ENCODE measurements at places on chromosomes 4 and X. TPM values are rescaled to one million over a fixed set of nuclear protein-coding genes. Genes with fewer than 3 reads are reported as not detected.

Gene TRAM1L1
- total RNA-seq = 0.35 TPM

DNA sequence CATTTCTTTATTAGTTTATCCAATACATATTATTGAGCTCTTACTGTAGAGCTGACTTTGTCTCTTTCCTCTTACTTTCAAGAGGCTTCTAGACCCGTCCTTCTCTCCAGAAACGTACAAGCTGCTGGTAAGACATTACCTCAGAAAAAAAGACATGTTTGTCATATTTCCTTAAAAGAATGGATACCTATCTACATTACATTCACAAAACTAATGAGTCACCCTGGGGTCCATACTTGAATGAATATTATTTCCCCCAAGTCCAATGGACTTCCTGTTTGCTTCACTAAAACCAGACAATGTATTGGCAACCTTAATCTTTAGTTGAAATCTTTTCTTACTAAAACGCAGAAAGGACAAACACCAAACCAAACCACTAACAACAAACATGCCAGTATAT lies 176.5 kb upstream of the CLNK start:
- no peak overlapping the region for H3K4me3 ChIP-seq
- no peaks in the 10 kb centered on the region for H3K27me3 ChIP-seq
- no peaks in the 10 kb centered on the region for H3K36me3 ChIP-seq
- no peaks in the 10 kb centered on the region for H3K4me1 ChIP-seq

DNA sequence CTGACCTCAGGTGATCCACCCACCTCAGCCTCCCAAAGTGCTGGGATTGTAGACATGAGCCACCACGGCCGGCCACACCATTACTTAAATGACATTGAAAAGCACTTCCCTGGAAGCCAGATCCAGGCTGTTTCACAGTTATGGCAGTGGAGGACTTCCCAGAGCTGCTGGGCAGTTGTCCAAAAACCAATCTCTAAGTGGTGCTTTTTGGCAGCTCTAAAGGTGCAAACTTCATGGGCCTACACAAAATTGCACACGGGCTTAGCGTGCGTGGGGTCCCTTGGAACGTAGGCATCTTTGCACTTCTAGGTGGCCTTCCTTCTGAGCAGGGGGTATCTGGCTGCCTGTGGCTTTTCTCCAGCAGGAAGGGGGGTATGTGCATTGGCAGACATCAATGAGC lies 172.3 kb downstream of the SHOX start:
- no peaks in the 10 kb centered on the region for H3K27me3 ChIP-seq
- H3K27ac ChIP-seq = no peak overlapping the region
- H3K36me3 ChIP-seq = no peaks in the 10 kb centered on the region
- H3K4me3 ChIP-seq = no peak overlapping the region
- H3K4me1 ChIP-seq = no peaks in the 10 kb centered on the region

GRCh38 chr4:174317531-174317930 lies 33.8 kb downstream of the CEP44 start:
- no peak overlapping the region for H3K27ac ChIP-seq
- H3K4me3 ChIP-seq = no peak overlapping the region
- no peaks in the 10 kb centered on the region for H3K27me3 ChIP-seq
- H3K4me1 ChIP-seq = no peaks in the 10 kb centered on the region
- no peak for DNase-seq

GRCh38 chr4:11261066-11261850 lies 167.4 kb downstream of the HS3ST1 start:
- no peak for DNase-seq
- no peak overlapping the region for H3K27ac ChIP-seq
- no peak overlapping the region for H3K4me3 ChIP-seq
- H3K27me3 ChIP-seq = no peaks in the 10 kb centered on the region

DNA sequence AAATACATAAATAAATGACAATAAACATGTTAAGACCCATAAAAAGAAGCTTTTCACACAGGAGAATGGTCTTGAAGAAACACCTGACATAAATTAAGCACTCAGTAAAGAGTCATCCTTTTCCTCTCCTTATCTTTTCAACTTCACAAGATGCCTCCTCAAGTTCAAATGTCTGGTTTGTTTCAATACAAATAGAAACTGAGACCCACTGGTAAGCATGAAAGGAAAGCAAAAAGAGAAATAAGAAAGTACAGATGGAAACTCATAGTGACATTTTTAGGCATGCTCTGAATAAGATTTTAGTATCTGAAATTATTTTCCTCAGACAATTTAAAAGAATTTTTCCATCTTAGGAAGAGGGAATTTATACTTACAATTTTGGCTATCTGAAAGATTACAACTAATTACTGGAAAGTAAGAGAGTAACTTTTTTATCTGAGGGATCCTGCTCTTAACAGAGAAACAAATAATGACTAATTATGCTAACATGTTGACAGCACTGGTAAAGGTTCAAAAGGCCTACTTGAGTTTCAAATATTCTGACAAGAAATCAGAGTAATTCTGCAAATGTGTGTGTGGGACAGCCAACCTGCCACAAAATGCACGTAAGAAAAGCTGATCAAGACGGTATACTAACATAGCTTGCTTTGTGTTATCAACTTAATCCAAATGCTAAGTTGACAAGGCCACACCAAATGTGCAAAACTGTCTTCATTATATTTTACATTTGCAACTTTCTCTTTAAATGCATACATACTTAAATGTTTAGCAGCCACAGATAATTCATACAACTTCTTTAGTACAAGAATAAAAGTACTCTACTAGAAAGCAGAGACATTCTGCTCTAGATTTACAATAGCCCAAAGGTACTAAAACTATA lies 113.0 kb downstream of the IQCM start:
- H3K27me3 ChIP-seq = no peaks in the 10 kb centered on the region
- H3K4me1 ChIP-seq = no peaks in the 10 kb centered on the region
- no peaks in the 10 kb centered on the region for H3K36me3 ChIP-seq
- no peak overlapping the region for H3K4me3 ChIP-seq
- H3K27ac ChIP-seq = no peak overlapping the region

- no peak overlapping the region for H3K4me3 ChIP-seq
- no peaks in the 10 kb centered on the region for H3K36me3 ChIP-seq
- no peaks in the 10 kb centered on the region for H3K27me3 ChIP-seq
- H3K4me1 ChIP-seq = no peaks in the 10 kb centered on the region
- DNase-seq = no peak
Observed at GRCh38 chr4:114361249-114361648, 237.4 kb upstream of the UGT8 start.

GRCh38 chr4:95124906-95125504 lies 367.2 kb downstream of the BMPR1B start:
- H3K4me1 ChIP-seq = no peaks in the 10 kb centered on the region
- no peak overlapping the region for H3K27ac ChIP-seq
- H3K4me3 ChIP-seq = no peak overlapping the region

DNA sequence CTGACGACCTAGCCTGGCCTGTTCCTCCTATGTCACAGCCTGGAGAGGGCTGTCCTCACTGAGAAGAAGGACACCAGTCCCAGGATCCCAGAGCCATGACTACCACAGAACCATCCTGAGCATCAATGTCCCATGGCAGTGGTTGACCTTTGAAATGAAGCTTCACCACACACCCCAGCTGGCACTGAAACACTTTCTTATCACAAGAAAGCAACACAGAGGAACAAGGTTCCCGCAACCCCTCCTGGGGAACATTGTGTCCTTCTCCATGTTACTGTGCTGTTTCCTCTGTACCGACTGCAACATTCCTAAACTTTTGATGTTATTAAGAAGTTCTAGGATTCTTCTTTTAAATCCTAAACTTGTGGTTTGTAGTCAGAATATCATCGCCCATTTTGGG lies 21.2 kb upstream of the FAM156A start:
- no peak for DNase-seq
- H3K36me3 ChIP-seq = no peaks in the 10 kb centered on the region

Gene FTSJ1
- 12.5 TPM for total RNA-seq

- no peaks in the 10 kb centered on the region for H3K27me3 ChIP-seq
- no peak overlapping the region for H3K27ac ChIP-seq
- no peak overlapping the region for H3K4me3 ChIP-seq
- H3K36me3 ChIP-seq = no peaks in the 10 kb centered on the region
Observed at GRCh38 chrX:132908891-132909290, 49.5 kb downstream of the HS6ST2 start.

DNA sequence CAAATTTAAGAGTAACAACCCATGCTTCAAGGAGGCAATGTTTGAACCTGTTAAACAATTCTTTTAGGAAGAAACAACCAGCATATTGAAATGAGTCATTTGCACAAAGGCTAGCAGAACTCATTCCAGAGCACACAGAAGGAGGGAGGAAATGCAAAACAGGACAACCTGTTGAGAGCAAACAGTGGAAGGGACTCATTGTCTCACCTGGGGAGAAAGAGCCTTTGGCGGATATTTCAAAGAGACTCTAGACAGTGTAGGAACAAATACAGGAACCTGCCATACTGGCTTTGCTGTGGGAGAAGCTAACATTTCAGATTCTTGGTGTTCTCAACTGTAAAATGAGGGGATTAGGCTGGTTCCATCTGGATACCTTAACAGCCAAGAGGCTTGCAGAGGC lies 14.8 kb upstream of the RASGEF1B start:
- no peak overlapping the region for H3K4me3 ChIP-seq
- peaks cover 2% of the 10 kb centered on the region for H3K4me1 ChIP-seq
- no peak for DNase-seq
- no peak overlapping the region for H3K27ac ChIP-seq
